Inflammatory macrophage treated with lipopolysaccharide for 4 hours (primary cell): ENCODE measurements at places on chromosomes 11 and 22.

GRCh38 chr22:32754413-32755041 is 47.0 kb upstream of the TIMP3 start:
- DNase-seq, result peak; percentile 30

DNA sequence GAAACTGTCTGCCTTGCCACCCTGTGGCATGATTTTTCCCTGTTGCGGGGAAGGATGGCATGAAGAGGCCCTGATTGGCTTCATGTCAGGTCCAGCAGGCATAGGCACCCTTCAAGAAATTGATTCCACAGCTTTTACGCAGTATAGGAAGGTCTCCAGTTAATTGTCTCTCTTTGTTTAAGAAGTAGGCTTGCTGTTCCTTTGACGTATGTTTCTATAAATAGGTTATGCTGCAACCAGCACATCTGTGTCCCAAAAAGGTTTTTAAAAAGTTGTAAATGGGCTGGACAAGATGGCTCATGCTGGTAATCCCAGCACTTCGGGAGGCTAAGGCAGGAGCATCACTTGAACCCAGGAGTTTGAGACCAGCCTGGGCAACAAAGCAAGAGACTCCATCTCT is 62.6 kb downstream of the CD6 start:
- DNase-seq, result no peak

DNA sequence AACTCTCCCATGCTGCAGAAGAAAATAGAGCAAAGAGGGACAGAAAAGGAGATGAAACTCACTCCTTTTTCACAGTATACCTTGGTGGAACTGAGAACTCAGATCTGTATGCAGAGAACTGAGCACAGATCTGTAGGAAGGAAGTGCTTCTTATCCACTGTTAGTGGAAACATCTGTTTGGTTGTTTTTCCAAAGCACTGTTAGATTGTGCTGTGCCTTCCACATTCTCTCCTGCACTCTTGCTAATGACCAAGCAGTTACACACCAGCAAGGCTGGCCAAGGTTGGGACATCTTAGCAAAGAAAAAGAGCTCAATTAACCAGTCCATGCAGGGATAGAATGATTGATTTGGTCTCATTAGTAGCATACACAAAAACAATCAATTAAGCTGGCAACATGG is 20.1 kb upstream of the SIK2 start:
- no peak for DNase-seq

GRCh38 chr11:129709801-129710398 is 105.7 kb upstream of the TMEM45B start:
- no peak for DNase-seq

DNA sequence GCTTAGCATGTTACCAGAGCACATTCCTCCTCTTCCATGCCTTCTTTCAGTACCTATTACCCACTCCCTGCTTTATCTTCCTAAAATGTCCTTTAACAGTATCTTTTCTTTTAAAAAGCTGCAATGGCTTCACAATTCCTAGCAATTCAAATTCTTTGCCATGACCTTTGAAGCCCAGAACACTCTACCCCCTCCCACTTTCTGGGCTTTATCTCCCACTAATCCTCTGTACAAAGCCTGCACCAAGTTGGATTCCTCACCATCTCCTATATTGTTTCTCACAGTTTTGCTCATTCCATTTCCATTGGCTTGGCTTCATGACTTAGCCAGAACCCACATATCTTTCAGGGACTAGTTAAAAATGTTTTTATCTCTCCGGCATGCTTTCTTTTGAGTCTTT is 80.9 kb downstream of the FAM76B start:
- DNase-seq, result no peak

GRCh38 chr22:30277547-30278344 is 11.1 kb upstream of the OSM start:
- DNase-seq, result peak; percentile 63

DNA sequence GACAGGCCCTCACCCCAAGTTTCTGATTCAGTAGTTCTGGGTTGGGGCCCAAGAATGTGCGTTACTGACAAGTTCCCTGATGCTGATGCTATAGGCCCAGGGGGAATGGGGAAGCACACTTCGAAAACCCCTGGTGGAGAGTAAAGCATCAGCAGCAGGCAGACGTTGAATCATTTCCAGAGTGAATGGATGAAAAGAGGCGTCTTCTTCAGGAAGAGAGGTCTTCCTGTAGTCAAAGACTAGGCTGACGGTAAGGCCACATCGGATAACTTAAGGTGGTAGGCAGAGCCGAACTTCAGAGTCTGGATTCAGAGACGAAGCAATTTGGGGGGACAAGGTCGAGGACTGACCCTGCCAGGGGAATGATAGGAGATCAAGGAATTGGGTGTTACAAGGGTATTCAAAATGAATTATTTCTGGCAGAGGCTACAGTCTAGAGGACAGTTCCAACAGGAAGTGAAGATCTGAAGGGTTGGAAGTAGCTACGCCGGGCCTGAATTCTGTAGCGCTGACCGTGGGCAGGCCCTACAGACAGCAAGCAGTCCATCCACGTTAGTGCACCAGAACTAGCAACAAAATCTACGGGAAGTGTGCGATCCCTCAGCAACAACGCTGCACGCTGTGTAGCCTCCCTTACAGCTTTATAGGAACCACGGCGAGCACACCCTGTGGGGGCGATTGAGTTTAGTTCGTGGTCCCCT is 862 bp upstream of the CENATAC start:
- peak; percentile 63 for DNase-seq

- no peak for DNase-seq
Measured at GRCh38 chr11:15446929-15447328, 332.2 kb downstream of the INSC start.

DNA sequence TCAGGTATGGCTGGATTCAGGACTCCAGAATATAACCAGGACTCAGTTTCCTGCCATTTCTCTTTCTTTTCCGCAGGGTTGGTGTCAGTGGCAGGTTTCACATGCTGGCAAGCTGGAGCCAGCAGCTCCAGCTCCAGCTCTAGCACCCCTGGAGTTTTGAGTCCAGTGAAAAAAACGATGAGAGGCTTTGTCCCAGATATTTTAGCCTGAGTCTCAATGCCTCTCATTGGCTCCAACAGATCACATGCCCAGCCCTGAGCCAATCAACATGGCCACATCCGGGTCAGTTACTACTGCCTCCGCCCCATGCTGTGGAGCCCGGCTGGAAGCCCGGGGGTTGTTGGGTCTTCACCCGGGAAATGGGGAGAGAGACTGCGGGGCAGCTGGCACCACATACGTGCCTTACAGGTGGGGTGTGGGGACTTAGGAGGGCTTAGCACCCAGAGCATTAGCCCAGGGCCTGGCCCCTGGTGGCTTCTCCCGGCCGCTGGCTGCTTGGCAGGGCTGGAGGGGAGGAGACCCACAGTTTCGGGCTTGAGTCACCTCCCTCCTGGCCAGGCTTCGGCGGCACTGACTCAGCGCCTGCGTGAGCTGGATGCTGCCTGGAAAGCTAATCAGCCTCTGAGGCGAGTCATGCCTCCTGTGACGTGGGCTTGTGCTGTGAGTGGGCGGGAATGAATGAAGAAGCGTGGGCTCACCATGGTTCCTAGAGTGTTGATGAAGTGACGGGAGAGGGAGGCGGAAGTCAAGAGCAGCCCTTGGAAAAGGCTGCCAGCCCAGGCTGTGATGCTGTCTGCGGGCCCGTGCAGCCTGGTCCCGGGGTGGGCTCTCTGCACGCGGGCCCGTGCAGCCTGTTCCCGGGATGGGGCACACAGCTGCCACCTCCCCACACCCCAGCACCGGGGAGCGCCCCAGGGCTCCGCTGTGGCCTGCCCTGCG is 15.3 kb upstream of the MRTFA start:
- DNase-seq, result peak; percentile 100

- DNase-seq, result peak; percentile 46
Measured at GRCh38 chr11:120229451-120230424, 10.2 kb upstream of the POU2F3 start.

- DNase-seq, result no peak
Measured at GRCh38 chr11:128840137-128840536, 27.0 kb downstream of the KCNJ1 start.

DNA sequence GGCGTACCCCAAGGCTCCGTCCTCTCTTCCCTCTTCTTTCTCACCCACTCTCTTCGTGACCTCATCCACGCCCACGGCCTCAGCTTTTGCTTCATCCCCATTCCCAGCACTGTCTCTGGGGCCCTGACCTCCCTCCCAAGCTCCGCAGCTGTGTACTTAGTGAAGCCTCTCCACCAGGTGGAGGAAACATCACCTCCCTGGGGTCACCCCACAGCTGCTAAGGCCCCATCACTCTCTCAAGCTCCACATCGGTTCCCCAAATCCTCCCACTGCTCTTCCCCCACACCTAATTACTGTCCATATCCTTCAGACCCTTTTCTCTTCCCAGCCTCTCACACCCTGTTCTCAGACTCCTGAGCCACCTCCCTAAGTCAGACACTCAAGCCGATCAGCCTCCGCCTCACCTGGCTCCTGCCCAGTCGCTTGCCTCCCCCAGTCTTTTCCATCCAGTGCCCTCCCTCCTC is 7.9 kb upstream of the SYT7 start:
- peak; percentile 73 for DNase-seq

- DNase-seq, result no peak
Measured at GRCh38 chr11:132559331-132560036, 972.8 kb downstream of the OPCML start.

- peak; percentile 44 for DNase-seq
Measured at GRCh38 chr11:74288161-74288560, 23.3 kb downstream of the P4HA3 start.

DNA sequence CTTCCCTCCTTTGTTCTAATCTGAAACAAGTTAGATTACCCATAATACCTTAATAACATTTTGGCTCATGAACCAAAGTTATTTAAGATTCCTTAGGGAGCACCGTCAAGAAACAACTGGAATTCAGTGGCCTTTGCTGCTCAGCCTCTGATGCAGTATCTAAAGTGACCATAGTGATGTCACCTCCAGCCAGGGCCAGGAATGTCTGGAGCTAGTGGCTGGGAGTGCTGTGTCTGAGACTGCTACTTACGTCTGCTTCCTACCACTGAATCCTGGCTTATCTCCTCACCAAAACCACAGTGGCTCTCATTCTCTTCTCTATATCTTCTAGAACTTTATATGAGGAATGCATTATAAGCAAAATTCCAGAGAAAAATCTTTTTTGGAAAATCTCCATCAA is 658.0 kb downstream of the DLG2 start:
- DNase-seq, result no peak

GRCh38 chr11:5550440-5551095 is 2.2 kb upstream of the OR52H1 start:
- no peak for DNase-seq

DNA sequence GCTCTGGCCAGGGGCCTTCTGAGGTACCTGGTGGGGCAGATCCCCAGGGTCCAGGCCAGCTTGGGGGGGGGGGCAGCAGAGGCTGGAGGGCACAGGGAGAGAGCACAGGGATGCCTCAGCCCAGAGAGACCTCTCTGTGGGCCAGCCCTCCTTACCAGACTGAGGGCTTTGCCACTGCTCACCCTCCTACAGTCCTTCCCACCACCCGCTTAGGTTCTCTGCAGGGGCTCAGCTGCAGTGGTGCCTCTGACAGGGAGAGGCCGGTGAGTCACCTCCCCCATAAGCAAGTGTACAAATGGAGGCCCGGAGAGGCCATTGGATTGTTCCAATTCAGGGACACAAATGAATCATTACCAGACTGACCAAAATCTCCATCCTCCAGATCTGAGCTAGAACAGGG is 68.1 kb upstream of the LMO1 start:
- peak; percentile 19 for DNase-seq

DNA sequence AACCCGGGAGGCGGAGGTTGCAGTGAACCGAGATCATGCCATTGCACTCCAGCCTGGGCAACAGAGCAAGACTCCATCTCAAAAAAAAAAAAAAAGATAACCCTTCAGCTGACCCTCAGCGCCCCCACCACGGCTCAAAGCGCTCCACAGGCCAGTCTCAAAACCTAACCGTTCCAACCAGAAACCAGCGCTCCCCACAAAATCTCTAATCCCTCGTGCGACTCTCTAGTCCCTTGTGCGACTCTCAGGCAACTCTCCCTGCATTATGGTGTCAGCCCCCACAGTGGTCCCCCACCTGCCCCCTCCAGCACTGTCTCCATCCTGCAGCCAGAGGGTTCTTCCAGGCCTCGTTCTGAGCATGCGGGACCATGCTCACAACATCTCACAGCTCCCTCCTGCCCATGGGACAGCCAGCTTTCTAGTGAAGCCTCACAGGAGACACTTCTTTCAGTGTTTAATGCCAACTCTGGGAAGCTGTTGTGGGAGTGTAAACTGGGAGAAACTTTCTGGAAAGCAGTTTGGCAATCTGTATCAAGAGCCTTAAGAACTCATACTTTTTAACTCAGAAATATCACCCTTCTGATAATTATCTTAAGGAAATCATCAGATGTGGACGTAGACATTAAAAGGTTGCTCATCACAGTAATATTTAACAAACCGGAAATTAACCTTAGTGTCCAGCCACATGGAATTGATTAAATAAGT is 4.2 kb upstream of the RASGRP2 start:
- no peak for DNase-seq

DNA sequence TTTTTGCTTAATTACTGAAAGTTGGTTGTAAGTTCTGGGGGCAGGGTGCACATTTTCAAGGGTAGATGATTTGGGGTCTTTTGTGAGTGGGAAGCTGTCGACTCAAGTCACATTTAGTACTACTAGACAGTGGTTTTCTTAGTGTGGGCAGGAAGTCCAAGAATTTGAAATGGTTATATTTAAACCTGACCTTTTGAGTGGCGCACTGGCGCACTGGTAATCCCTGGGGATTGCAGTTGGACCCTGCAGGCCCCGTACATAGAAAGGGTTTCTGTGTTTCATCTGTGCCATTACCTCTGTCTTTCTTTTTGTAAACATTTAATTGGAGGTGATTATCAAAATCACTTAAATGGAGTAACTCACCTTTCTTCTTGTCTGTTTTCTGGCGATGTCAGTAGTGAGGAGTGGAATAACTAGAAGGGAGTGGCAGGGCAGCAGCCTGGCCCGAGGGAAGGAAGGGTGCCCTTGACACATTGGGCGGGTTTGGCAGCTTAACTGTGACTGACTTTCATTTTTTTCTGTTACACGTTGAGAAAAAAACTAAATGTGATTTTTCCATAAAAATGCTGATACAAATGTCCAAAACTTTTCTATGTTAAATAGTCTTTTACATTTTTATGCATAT is 101.8 kb upstream of the GAL start:
- no peak for DNase-seq

DNA sequence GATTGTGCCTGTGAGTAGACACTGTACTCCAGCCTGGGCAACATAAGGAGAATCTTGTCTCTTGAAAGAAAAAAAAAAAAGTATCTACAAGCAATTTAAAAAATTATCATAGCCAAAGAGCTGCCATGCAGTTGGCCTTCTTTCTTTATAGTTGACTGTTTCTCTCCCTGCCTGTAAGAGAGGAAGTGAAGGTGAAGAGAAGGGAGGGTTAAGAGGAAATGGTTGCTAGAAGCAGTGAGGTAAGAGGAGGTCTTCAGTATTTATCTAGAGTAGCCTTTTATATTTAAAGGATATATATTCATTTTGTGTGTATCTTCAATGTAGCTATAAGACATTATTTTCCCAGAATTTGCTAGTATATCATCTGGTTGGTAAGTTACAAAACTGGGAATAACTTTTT is 217.9 kb downstream of the TMEM135 start:
- no peak for DNase-seq
